Amygdala (tissue), 56 donors: ENCODE measurements at places on chromosomes 16 and 17.

DNA sequence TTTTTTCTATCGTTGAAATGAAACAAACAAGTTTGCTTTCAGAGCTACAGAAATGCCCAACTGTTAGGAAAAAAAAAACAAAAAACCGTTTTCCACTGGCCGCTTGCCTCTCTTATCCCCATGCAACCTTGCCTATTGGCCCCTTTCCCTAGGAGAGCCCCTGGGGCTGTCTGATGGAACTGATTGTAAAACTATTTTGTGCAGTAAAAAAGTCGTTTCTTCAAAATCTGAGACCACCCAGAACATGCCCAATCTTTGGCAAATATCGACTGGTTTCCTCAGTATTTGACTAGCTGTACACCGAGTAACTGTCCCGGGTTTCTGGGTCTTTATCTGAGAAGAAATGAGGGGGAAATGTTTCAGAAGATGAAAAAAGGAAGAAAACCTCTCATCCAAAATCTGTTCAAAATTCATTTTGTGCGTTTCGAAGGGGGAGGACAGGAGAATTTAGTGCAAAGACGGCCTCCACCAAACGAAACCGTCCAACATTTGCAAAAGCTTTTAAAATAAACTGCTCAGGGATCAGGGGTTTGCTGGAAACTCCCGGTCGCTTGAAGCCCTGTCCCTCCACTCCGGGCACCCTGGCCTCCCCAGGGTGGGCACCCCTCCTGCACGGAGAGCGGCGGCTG is 1.1 kb upstream of the GNAO1 start:
- no peak for DNase-seq

GRCh38 chr17:81237591-81238489 is 1.0 kb downstream of the TEPSIN start:
- no peak for DNase-seq

DNA sequence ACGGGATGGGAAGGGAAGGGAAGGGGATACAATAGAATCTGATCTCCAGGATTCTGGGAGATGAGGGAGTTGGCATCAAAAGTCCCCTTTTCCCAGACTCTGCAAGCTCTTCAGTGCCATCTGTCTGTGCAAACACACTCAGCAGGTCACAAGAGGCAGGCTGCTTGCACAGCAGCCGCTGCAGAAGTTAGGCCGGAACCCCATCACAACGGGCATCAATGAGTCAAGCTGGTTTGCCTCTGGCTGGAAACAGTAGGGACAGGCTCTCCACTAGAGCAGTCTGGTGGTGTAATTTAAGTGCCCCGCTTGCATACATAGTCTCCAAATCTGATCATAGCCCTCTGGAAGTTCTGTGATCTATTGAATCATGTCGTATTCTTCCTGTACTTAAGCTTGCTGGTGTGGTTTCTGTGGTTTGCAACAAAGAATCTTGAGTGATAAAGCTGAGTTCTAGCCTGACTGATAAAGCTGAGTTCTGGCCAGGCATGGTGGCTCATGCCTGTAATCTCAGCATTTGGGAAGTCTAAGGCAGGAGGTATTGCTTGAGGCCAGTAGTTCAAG is 33.7 kb upstream of the KDM8 start:
- no peak for DNase-seq

DNA sequence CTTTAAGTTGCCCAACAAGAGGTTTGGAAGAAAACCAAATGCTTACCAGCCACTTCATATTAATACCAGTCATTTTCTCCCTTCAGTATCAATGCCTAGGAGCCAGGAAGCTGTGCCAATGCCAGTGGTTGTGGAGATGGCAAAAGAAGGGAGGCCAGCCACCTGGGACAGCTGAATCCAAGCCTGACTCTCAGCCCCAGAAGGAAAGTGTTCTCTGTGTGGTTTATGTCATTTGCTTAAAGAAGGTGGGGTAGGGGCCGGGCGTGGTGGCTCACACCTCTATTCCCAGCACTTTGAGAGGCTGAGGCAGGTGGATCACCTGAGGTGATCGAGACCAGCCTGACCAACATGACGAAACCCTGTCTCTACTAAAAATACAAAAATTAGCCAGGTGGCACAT is 13.4 kb downstream of the C17orf78 start:
- DNase-seq = no peak

GRCh38 chr16:56825826-56826225 is 39.2 kb upstream of the SLC12A3 start:
- no peak for DNase-seq

GRCh38 chr17:69961501-69962145 is 113.4 kb upstream of the KCNJ16 start:
- DNase-seq = no peak
